ENCODE measurements at places on chromosomes 7 and 10. TPM values are rescaled to one million over a fixed set of nuclear protein-coding genes. Genes with fewer than 3 reads are reported as not detected.
A peak's percentile ranks its signal among the peaks of the same experiment; 100 is the strongest.

The SPOCK2 gene
- total RNA-seq = 1.2 TPM

The TMEM213 gene
- total RNA-seq = not detected

The MMD2 gene
- total RNA-seq = not detected

The WIPF3 gene
- total RNA-seq = not detected

The ASB15 gene
- not detected for total RNA-seq

The CCL24 gene
- not detected for total RNA-seq

The PDE6C gene
- not detected for total RNA-seq

The ELAPOR2 gene
- 21.3 TPM for total RNA-seq

The ZCCHC24 gene
- total RNA-seq = 2.8 TPM

The NUDT13 gene
- 1.8 TPM for total RNA-seq

- no peak overlapping the region for H3K4me3 ChIP-seq
- no peaks in the 10 kb centered on the region for H3K36me3 ChIP-seq
- H3K27me3 ChIP-seq = peaks cover 32% of the 10 kb centered on the region
- peaks cover 8% of the 10 kb centered on the region for H3K4me1 ChIP-seq
Measured at GRCh38 chr7:2702594-2702957, 14.6 kb downstream of the AMZ1 start.

DNA sequence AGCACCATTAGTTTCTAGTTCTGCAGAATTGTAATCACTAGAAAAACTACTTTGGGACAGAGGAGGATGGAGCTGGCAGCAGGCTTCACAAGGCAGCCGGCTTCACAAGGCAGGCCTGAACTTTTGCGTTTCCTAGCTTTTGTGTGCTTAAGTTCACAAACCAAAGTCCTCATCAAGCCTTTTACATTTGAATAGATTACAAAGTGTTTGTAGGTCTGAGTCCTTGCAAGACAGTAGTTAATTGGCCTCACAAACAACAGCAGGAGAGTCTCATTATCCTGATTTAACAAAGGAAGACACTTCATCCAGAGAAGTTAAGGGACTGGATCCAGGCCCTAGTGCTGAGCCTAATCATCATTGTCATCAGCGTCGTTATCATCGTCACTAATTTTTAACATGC lies 147.8 kb upstream of the AUTS2 start:
- no peaks in the 10 kb centered on the region for H3K27me3 ChIP-seq
- H3K4me1 ChIP-seq = no peaks in the 10 kb centered on the region
- peaks cover 3% of the 10 kb centered on the region for H3K36me3 ChIP-seq
- DNase-seq = no peak

DNA sequence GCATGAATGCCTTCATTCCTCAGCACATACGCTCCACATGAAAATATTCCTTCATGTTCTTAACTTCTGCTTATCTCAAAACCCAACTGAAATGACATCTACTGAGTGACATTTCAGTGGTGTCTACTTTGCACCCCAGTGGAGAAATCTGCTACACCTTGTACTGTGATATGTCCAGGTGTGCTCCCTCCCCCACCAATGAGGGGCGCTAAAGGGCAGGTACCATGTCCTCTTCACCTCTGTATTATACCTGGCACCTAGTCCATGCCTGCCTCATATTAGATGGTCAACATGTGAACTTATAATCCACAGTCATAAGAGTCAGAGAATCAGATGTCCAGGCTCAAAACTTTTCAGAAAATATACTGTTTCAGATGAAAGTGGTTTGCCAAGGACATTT lies 2.1 kb downstream of the PAXIP1 start:
- peaks cover 20% of the 10 kb centered on the region for H3K36me3 ChIP-seq
- no peak overlapping the region for H3K4me3 ChIP-seq
- DNase-seq = peak; percentile 20
- no peaks in the 10 kb centered on the region for H3K4me1 ChIP-seq

GRCh38 chr7:80879849-80880248 lies 39.0 kb downstream of the SEMA3C start:
- peaks cover 42% of the 10 kb centered on the region for H3K4me1 ChIP-seq
- DNase-seq = no peak
- H3K4me3 ChIP-seq = no peak overlapping the region
- no peaks in the 10 kb centered on the region for H3K27me3 ChIP-seq
- no peak overlapping the region for H3K27ac ChIP-seq

DNA sequence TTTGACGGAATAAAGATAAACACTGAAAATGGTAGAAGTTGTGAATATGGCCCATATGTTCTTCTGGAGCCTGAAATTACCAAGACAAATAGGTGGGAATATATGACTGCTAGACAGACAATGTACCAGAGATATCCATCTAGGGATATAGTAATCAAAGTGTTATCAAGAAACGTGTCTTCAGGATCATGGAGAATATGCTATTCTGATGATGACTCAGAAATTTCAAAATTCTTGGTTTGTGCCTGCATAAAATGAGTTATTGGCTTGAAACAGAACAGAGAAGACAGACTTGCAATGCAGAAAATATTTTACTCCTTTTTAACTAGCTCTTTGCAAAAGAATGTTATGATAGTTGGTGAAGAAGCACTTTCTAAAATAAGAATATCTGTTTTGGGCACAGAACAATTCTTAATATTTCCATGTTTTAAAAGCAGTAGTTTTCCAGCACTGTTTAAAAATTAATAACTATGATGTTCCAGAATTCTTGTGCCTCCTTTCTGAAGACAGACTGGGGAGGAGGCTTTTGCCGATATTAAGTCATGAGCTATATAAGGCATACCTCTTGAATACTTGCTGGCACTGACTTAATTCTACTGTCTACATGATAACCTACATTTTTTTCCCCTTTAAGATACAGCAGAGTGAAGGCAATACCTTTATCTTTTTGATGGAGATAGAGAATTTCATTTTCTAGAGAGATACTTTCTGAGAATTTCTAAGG lies 34.4 kb upstream of the CABCOCO1 start:
- H3K36me3 ChIP-seq = no peaks in the 10 kb centered on the region
- peaks cover 35% of the 10 kb centered on the region for H3K4me1 ChIP-seq
- no peaks in the 10 kb centered on the region for H3K27me3 ChIP-seq
- peak overlapping the region; percentile 51 for H3K4me3 ChIP-seq
- DNase-seq = peak; percentile 58

DNA sequence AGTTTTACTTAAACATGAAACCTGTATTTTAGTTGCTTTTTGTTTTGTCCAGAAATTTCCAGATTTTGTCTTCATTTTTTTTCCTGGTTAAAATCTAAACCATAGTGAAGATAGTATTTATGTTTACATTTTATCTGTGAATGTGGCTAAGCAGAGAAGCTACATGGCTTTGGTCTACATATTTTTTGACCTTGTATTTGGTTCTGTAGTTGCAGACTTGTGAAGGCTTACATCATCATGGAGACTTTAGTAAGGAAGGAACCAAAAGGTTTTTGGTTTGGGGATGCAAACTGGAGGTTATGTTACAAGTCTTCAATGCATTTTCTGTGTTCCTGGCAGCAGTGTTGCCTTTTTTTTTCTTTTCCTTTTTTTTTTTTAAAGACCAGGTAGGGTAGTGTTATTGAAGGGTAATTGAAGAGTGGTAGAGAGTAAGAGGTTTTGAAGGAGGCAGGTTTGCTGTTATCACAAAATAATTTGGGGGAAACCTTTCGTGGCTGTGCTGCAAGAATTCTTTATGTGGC lies 30.9 kb upstream of the VDAC2 start:
- no peaks in the 10 kb centered on the region for H3K4me1 ChIP-seq
- H3K4me3 ChIP-seq = no peak overlapping the region
- no peaks in the 10 kb centered on the region for H3K27me3 ChIP-seq

- no peaks in the 10 kb centered on the region for H3K4me1 ChIP-seq
- H3K4me3 ChIP-seq = no peak overlapping the region
- no peak overlapping the region for H3K27ac ChIP-seq
- no peaks in the 10 kb centered on the region for H3K36me3 ChIP-seq
Measured at GRCh38 chr7:89495704-89496103, 658.6 kb upstream of the STEAP1 start.

- peaks cover 8% of the 10 kb centered on the region for H3K36me3 ChIP-seq
- H3K4me1 ChIP-seq = peaks cover 4% of the 10 kb centered on the region
- no peak overlapping the region for H3K4me3 ChIP-seq
- H3K27me3 ChIP-seq = no peaks in the 10 kb centered on the region
- no peak for DNase-seq
- H3K27ac ChIP-seq = no peak overlapping the region
Measured at GRCh38 chr7:124898531-124898930, 31.1 kb downstream of the POT1 start.

- no peak overlapping the region for H3K4me3 ChIP-seq
- H3K36me3 ChIP-seq = no peaks in the 10 kb centered on the region
- H3K27ac ChIP-seq = no peak overlapping the region
- no peaks in the 10 kb centered on the region for H3K4me1 ChIP-seq
- H3K27me3 ChIP-seq = peaks cover 31% of the 10 kb centered on the region
Measured at GRCh38 chr7:146902266-146902665, 785.7 kb downstream of the CNTNAP2 start.

DNA sequence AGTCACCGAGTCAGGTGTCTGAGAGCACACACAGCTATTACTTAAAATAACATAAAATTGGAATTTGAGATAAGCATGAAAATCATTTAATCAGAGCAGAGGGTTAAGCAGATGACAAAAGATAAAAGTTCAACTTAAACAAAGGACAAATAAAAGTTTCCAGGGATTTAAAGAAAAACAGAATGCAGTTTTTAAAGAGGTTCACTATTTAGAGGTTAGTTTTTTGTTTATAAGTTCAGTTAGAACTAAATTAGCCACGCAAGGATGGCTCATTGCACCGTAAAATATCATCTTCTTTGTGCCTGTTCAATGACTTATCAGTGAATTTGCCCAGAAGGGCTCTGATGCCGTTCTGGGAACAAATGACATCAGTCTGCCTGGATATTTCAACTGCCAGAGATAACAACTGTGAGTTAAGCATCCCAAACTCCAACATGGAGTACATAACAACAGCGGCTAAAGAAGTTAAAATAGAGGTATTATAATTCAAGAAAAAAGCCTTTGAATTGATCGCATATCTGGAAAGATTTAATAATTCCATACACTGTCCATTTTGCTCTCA lies 107.8 kb downstream of the ANK3 start:
- peaks cover 14% of the 10 kb centered on the region for H3K4me1 ChIP-seq
- H3K27me3 ChIP-seq = no peaks in the 10 kb centered on the region
- peak overlapping the region; percentile 29 for H3K27ac ChIP-seq
- no peak for DNase-seq

DNA sequence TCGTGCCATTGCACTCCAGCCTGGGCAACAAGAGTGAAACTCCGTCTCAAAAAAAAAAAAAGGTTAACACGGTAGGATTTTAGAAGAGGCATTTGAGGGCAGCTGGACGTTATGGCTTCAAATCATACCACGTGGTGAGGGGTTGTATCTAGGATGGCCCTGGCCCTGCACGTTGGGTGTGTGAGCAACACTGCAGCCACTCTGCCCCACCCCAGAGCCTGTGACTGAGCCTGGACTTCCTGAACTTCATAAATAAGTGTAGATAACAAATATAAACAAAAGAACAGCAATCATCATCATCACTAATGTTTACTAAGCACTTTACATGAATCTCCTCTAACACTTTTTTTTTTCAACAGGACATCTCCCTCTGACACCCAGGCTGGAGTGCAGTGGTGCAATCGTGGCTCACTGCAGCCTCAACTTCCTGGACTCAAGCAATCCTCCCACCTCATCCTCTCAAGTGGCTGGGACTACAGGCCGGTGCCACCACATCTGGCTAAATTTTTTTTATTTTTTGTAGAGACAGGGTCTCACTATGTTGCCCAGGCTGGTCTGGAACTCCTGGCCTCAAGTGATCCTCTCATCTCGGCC lies 169.5 kb upstream of the FRMD4A start:
- no peak for DNase-seq
- H3K36me3 ChIP-seq = no peaks in the 10 kb centered on the region
- H3K4me1 ChIP-seq = no peaks in the 10 kb centered on the region
- peaks cover 11% of the 10 kb centered on the region for H3K27me3 ChIP-seq
- H3K4me3 ChIP-seq = no peak overlapping the region
- H3K27ac ChIP-seq = no peak overlapping the region

GRCh38 chr10:23696476-23696875 lies 257.6 kb downstream of the OTUD1 start:
- no peak overlapping the region for H3K4me3 ChIP-seq
- no peaks in the 10 kb centered on the region for H3K36me3 ChIP-seq
- H3K27ac ChIP-seq = no peak overlapping the region
- DNase-seq = peak; percentile 32

- peaks cover 9% of the 10 kb centered on the region for H3K4me1 ChIP-seq
- DNase-seq = no peak
- no peaks in the 10 kb centered on the region for H3K27me3 ChIP-seq
- no peak overlapping the region for H3K27ac ChIP-seq
- H3K36me3 ChIP-seq = peaks cover 14% of the 10 kb centered on the region
Measured at GRCh38 chr10:119526621-119527592, 15.6 kb downstream of the RGS10 start.

DNA sequence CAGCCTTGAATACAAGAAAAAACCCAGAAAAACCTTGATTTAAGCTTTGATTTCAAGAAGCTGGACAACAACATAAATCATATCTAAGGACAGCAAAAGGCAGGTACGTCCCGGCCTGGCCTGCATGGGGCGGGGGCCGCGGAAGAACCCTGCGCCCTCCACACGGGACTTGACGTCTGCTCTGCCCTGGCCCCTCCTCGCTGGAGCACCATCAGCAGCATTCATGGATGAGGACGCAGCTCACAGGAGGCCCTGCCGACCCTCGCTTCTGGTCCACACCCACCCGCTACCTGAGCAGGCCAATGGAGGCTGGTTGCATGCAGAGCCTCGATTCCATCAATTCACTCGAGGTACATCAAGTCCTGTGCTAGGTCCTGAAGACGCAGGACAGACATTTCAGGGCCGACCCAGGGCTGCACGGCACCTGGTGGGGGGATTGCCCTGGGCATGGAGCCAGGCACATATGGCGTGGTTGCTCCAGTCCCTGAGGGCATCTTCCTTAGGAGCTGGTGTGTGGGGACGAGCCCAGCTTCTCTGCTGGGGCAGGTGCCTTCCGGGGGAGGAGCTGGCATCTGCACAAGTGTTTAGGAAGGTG lies 63.1 kb upstream of the NKX6-2 start:
- no peak overlapping the region for H3K4me3 ChIP-seq
- no peaks in the 10 kb centered on the region for H3K4me1 ChIP-seq

DNA sequence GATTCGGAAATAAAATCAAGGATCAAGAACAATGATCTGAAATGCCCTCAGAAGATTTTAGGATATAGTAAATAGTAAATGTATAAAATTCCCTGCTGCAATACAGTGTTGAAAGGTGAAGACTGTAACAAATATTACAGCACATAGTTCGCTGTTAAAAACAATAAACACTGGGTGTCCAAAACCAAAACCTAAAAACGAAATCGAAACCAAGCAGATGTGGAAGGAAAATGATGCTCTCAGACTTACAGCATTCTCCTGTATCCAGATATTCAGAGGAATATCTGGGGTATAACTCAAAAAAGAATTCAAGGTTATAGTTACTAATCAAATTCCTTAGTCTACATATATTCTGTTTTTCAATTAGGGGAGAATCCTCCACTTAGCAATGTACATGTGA lies 708.1 kb upstream of the PCDH15 start:
- H3K4me3 ChIP-seq = no peak overlapping the region
- H3K27ac ChIP-seq = no peak overlapping the region
- no peak for DNase-seq
- no peaks in the 10 kb centered on the region for H3K4me1 ChIP-seq
- no peaks in the 10 kb centered on the region for H3K36me3 ChIP-seq

All from MCF 10A (cell line).